Hematopoietic multipotent progenitor cell (in vitro differentiated cells): ENCODE measurements at places on chromosomes 7 and 10. TPM values are rescaled to one million over a fixed set of nuclear protein-coding genes. Genes with fewer than 3 reads are reported as not detected.

MSMB gene
- not detected for total RNA-seq

ALDH18A1 gene
- 78.1 TPM for total RNA-seq

SPDYE11 gene
- total RNA-seq = not detected

- DNase-seq = no peak
These were observed 104.2 kb upstream of the ACBD5 start for GRCh38 chr10:27344568-27345454.

- DNase-seq = no peak
These were observed 107.5 kb downstream of the ITGB8 start for GRCh38 chr7:20438248-20438647.

DNA sequence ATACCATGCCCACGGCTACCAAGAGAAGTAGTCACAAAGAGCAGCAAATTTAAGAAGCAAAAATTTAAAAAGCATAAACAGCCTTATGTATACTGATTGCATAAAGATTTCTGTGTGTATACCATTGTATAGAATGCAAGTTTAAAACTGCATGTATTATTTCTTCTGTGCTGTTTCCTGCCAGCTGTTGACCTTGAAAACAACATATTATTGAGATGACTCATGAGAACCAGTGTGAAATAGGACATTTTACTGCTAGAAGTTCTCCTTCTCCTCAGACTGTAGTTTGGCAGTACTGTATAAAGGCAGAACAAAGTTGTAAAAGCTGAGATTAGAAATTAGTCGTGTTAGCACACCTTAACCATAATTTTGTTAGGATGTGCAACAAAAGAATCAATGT is 42.3 kb upstream of the SGCE start:
- DNase-seq = no peak

- no peak for DNase-seq
These were observed 13.7 kb downstream of the IL2RA start for GRCh38 chr10:6048281-6049030.

- DNase-seq = no peak
These were observed 1206.1 kb upstream of the CELF2 start for GRCh38 chr10:9811601-9812000.

- DNase-seq = no peak
These were observed 63.0 kb downstream of the MAPK8 start for GRCh38 chr10:48369501-48369900.
